ENCODE measurements at places on chromosomes 5 and 9.

DNA sequence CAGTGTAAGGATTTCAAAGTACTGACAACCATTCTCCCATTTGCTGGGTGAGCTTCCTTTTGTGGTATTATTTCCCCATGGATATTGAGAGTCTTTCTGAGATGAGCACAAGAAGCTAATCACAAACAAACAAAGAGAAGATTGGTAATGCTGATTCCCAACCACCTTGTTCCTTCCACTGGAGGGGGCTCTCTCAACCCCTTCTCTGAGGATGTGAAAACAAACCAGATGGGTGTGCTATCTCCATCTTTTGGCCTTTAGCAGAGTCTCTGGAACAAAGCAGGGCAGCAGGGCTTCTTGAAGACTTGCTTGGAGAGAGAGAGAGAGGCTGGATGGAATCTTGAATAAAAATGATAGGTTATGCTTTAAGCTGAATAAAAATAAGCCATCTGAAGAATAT lies 576.7 kb upstream of the ZNF462 start:
- DNase-seq = no peak
- H3K4me1 ChIP-seq = no peaks in the 10 kb centered on the region
- H3K27ac ChIP-seq = no peak overlapping the region
- no peak overlapping the region for H3K4me3 ChIP-seq
- H3K27me3 ChIP-seq = no peaks in the 10 kb centered on the region

- peak overlapping the region; percentile 62 for H3K4me3 ChIP-seq
- H3K27ac ChIP-seq = peak overlapping the region; percentile 87
Observed at GRCh38 chr9:112348257-112349007, 15.0 kb upstream of the PTBP3 start.

DNA sequence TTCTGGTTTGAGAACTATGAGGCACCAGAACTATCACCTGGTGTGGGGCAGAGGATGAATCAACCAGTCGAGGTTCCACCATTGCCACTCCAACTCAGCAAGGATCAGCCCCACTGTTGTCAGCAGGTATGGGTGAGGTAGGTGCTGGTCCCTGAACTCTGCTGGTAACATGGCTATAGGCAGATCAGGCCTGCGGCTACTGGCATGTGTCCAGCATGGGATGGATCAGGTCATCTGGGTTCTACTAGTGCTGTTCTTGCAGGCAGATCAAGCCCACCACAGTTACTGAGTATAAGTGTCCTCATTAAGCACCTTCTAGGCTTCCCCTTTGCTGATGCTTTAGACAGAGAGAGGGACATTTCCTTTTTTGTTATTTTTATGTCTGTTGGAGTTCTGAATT lies 71.7 kb downstream of the GABRA6 start:
- peaks cover 3% of the 10 kb centered on the region for H3K27me3 ChIP-seq
- H3K36me3 ChIP-seq = no peaks in the 10 kb centered on the region
- H3K27ac ChIP-seq = no peak overlapping the region
- no peak overlapping the region for H3K4me3 ChIP-seq
- no peaks in the 10 kb centered on the region for H3K4me1 ChIP-seq

DNA sequence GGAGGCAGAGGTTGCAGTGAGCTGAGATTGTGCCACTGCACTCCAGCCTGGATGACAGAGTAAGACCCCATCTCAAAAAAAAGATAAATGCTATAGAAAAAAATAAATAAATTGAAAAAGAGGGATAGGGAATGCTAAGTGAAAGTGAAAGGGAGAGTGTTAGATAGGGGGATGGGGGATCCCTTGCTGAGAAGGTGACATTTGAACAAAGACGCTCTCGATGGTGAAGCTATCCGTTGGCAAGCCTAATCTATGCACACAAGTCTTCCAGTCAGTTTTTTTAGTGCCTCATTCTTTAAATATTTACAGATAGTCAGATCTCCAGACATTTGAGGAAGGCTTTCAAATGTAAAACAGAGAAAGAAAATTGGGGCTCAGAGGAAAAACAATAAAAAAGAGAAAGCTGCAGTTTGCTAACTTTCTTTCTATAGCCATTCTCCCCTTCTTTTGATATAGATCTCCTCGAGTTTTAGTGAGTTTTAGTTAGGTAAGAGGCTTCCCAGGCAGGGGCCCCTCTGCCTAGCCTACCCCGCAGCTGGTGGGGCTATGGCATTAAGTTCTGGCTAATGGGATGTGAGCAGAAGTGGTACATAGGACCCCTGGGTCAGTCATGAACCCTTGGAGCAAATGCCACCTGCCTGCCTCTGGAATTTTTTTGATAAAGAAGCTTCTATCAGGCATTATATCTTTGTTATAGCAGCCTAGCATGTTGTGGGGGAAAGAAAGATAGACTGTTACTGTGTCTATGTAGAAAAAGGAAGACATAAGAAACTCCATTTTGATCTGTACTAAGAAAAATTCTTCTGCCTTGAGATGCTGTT lies 12.0 kb downstream of the GLRX start:
- no peak for DNase-seq
- H3K36me3 ChIP-seq = peaks cover 15% of the 10 kb centered on the region
- peaks cover 69% of the 10 kb centered on the region for H3K4me1 ChIP-seq
- H3K27ac ChIP-seq = peak overlapping the region; percentile 87
- peak overlapping the region; percentile 53 for H3K4me3 ChIP-seq

- DNase-seq = no peak
- H3K4me3 ChIP-seq = no peak overlapping the region
- no peaks in the 10 kb centered on the region for H3K4me1 ChIP-seq
- peaks cover 24% of the 10 kb centered on the region for H3K36me3 ChIP-seq
- H3K27ac ChIP-seq = no peak overlapping the region
Observed at GRCh38 chr9:32483343-32483742, 42.7 kb downstream of the RIGI start.

DNA sequence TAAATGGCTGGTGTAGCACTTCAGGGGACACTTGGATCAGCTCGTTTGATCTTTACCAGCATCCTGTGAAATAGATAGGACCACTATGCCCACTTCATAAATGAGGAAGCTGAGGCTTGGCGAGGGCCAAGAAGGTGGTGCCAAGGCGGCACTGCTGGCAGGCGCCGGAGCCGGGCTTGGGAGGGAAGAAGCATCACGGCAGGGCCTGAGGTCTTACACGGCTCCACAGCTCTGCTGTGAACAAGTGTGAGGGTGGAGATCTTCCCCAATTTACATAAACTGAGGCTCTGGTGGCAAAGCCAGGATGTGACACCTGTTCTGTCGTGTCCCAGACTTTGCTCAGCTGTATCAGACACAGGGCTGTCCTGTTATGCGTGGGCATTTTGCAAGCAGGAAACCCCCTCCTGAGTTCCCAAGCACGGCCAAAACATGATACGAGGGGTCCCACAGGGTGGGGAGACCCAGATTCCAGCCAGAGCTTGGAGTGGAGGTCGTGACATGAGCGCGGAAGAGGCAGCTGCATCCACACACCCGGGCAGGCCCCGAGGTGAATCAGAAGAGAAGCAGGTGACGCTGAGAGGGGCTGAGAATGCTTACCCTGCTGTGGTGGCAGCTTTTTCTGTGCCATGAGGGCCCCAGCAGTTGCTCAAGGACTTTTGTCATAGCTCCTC lies 117.5 kb upstream of the BOD1 start:
- H3K4me3 ChIP-seq = no peak overlapping the region
- DNase-seq = no peak
- H3K27me3 ChIP-seq = no peaks in the 10 kb centered on the region
- no peaks in the 10 kb centered on the region for H3K4me1 ChIP-seq
- no peak overlapping the region for H3K27ac ChIP-seq

DNA sequence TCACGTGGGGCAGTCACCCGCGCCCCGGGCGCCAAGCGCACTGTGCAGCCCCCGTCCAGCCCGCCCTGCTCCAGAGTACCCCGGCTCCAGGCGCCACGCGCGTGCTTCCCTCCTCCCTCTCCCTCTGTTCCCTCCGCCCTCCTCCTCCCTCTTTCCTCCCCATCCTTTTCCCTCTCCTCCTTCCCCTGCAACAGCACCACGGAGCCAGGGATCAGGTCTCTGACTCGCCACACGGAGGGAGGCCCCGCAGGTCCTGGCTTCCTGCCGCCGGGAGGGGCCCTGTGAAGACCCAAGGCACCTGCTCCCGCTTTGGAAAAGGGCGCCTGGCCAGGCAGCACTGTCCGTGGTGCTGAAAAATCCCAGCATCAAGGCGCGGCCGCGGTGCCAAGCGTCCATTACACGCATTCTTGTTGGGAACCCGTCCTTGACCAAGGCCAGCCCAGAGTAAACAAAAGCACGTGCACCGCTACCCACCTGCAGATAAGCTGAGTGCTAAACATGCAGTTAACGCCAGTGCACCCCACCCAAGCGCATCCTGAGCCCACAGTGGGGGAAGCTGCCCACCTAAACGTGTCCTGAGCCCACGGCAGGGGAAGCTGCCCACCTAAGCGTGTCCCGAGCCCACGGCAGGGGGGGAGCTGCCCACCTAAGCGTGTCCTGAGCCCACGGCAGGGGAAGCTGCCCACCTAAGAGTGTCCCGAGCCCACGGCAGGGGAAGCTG lies 21.7 kb downstream of the SLC6A18 start:
- H3K4me1 ChIP-seq = no peaks in the 10 kb centered on the region
- H3K27me3 ChIP-seq = peaks cover 5% of the 10 kb centered on the region
- H3K4me3 ChIP-seq = no peak overlapping the region
- peak; percentile 44 for DNase-seq

- no peak for DNase-seq
- H3K4me1 ChIP-seq = no peaks in the 10 kb centered on the region
- H3K27ac ChIP-seq = no peak overlapping the region
- no peak overlapping the region for H3K4me3 ChIP-seq
- H3K36me3 ChIP-seq = no peaks in the 10 kb centered on the region
Observed at GRCh38 chr5:97070234-97070633, 72.2 kb downstream of the LIX1 start.

DNA sequence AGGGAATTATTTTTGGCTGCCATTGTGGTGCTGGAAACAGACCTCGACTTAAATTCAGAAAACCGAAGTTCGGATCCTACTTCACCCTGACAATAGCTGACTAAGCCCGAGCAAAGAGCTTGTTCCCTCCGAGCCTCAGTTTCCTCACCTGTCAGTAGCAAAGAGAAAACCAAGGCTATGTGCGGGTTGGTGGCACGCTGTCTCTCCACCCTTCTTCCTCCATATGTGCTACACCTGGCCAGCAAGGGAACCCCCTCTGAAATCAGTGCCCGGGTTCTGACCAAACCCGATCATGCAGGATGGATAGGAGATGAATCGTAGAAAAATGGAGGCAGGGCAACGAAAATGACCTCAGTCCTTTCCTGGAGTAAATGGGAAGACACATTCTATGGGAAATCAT lies 16.7 kb upstream of the MSX2 start:
- H3K27me3 ChIP-seq = peaks cover 13% of the 10 kb centered on the region
- no peak for DNase-seq
- H3K27ac ChIP-seq = no peak overlapping the region
- no peak overlapping the region for H3K4me3 ChIP-seq
- no peaks in the 10 kb centered on the region for H3K4me1 ChIP-seq

DNA sequence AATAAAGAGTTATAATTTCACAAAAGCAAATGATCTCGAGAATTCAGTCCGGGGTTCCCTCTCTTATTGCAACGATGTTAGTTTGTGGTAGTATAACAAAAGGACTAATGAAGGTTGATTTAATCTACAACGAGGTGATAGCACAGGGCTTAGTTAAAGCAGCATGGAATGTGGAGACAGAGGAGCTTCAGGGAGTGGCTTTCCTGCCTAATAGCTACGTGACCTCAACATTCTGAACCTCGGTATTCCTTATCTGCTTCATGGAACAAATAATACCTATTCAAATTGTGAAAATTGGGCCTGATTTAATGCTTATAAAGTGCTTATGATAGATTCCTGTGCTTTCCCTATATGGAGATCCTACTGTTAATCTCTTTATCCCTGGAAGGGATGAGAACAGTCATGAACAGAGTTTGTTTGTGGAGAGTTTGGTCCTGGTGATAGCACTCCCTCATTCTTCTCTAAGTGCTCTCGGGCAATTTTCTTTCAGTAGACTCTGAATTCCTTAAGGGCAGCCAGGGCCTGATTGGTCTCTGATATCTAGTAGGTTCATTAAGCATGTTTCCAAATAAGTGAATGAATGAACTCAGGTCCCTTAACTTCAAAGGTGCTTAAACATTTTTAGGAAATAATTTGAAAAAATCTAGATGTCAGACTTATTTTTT lies 104.1 kb upstream of the TUT7 start:
- H3K4me1 ChIP-seq = no peaks in the 10 kb centered on the region
- H3K27me3 ChIP-seq = peaks cover 5% of the 10 kb centered on the region
- DNase-seq = no peak
- no peak overlapping the region for H3K4me3 ChIP-seq
- no peaks in the 10 kb centered on the region for H3K36me3 ChIP-seq

All from activated CD4-positive, alpha-beta T cell treated with anti-CD3 and anti-CD28 coated beads for 36 hours (primary cell).